ENCODE measurements at places on chromosomes 5 and 9. TPM values are rescaled to one million over a fixed set of nuclear protein-coding genes. Genes with fewer than 3 reads are reported as not detected.

- no peak for DNase-seq
Observed at GRCh38 chr5:107563959-107564544, 106.7 kb downstream of the EFNA5 start.

DNA sequence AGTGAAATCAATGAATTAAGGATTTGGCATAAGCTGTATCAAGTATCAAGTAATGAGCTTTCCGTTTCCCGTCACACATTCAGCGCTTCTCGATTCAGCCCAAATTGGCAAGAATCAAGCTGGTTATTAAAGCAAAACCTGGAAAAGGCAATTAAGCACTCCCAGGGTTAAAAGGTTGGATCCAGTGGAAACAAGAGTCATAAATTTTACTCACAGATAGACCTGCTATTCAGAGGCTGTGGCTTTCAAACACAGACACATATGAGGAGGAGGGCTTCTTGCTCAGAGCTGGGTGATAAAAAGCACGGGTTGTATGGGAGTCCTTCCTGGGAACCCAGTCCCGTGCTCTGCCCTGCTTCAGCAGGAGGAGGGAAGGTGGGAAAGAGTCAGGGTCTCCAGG lies 112.3 kb upstream of the CXCL14 start:
- no peak for DNase-seq

DNA sequence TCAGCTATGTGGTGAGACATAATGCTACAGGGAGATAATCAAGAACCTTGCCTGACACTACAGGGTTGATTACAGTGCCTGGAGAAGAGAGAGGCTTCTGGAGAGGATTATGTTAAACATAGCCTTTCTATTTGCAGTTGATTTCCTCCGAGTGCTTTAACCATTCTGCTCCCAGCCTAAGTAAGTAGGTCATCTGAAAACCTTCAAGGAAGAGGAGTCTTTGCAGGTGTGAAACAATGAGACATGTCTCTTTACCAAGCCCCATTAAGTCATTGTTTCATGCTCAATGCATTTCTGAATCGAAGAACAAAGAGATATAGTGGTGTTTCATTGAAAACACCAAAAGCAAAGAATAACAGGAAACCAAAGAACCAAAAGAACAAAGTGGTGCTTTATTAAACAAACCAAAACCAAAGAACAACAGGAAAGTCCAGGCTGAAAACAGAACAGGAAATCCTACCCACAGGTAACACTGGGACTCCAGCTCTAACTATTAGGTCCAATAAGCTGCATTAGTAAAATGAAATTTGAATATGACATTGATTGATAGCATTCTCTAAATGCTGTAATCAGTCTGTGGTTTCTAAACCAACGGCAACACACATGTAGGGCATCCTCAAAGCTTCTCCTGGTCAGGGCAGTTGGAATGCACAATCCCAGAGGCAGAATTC lies 113.3 kb upstream of the SPATA31D4 start:
- DNase-seq: no peak

- peak; percentile 67 for DNase-seq
Observed at GRCh38 chr5:141878186-141878710, at the start of gene PCDH1. TSS of gene PCDH1 (minus strand) at chr5:141878410. CDS start at chr5:141878262, 148 bp downstream.

DNA sequence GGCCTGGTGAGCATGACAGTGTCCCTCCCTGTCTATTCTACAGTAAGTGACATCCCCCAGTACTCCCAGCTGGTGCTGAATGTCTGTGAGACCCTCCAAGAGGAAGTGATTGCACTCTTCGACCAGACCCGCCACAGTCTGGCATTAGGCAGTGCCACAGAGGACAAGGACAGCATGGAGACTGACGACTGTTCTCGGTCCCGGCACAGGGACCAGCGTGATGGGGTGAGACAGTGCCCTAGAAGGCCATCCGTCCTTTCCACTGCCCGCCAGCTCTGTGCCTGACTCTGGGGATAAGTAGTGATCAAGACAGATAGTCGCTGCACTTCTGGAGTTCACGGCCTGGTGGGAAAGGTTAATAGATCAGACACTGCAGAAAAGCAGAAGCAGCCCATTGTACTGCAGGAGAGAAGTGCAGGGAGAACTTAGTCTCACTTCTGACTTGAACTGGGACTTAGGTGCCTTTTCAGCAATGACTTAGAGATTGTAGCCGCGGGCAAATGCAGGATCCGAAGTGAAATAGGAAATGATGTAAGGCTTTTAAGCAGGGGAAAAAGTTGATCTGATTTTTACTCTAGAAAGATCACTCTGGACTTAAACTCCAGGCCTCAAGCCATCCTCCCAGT lies 28.4 kb downstream of the SH3GLB2 start:
- no peak for DNase-seq

GRCh38 chr5:100609594-100609993 lies 74.4 kb downstream of the FAM174A start:
- no peak for DNase-seq

Gene APBA1
- 1.7 TPM for total RNA-seq

Gene S1PR3
- 19.8 TPM for total RNA-seq

Gene PCA3
- not detected for total RNA-seq

Gene CFAP157
- not detected for total RNA-seq

All from left ventricle myocardium superior (tissue), 1 donor.